ENCODE measurements at places on chromosomes 4 and X.

DNA sequence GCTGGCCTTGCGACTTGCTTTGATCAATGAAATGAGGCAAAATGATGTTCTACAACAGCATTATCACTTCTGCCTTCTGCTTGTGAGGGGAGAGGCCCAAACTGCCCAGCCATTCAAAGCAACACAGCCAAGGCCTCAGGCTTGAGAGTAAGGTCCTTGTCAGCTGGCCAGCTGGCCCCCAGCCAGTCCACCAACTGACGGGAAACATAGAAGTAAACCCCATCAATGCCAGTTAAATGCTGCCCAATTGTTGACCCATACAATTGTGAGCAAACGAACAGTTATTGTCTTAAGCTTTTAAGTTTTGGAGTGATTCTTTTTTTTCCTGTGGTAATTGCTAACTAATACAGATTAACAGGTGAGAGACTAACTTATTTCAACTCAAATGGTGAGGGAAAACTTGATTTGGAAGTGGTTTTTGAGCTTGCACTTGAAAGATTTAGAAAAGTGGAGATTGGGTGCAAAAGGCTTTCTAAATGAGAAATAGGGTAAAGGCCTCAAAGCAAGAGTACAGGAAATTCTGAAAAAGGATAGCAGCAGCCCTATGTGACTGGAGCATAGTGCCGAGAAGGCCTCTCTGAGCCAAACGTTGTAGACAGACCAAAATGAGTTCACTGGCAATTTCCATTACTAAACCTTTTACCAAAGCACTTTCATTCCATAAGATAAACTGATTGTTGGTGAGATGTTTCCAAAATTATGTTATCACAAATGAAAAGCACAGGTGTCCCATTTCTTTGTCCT, 66.9 kb downstream of the ARHGEF38 start:
- DNase-seq = no peak

- DNase-seq = no peak
These were observed 46.8 kb downstream of the PDGFC start for GRCh38 chr4:156924774-156925315.

GRCh38 chrX:51487960-51488267, 8.5 kb downstream of the NUDT11 start:
- no peak for DNase-seq

DNA sequence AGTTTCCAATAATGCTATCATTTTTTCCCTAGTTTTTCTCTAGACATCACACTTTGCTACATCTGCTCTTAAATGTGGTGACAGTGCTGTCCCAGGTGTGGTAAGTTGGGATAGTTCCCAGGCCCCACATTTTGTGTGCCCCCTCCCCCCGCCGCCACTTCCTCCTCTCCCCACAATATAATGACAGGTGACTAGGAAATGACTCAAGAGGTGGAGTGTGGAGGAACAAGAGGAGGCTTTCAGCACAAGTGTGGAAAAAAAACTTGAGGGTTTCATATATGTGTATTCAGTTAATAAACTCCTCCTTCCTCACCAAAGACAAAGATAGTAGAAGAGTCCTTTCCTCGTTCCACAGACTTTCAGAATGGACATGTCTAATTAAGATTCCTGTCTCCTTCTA, 18.3 kb upstream of the IL21 start:
- DNase-seq = no peak

GRCh38 chr4:118834960-118835569, 861 bp downstream of the SEC24D start:
- peak; percentile 2 for DNase-seq

GRCh38 chrX:50475208-50475607, 4.6 kb upstream of the DGKK start:
- DNase-seq = no peak

- DNase-seq = no peak
These were observed 16.0 kb downstream of the ARSD start for GRCh38 chrX:2913118-2913517.

- DNase-seq = no peak
These were observed 32.4 kb upstream of the UGDH start for GRCh38 chr4:39559626-39560025.

DNA sequence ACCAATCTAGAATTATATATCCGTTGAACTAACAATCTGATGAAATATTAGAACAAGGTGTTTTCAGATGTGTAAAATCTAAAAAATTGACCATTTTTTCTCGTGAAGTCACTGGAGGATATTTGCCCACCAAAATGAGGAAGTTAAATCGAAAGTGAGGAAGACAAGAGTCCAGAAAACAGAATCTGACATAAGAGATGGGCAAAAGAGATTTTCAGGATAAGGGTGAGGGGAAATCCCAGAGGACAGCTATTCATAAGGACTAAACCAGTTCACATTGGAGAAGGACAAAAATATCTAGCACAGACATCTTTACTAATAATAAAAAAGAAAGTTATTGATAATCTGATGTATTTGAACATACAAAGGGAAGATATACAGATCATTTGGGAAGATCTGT, 18.7 kb upstream of the ALG13 start:
- DNase-seq = no peak

- DNase-seq = no peak
These were observed 406.6 kb downstream of the PCDH10 start for GRCh38 chr4:133555671-133556070.
